ENCODE measurements at places on chromosomes 11 and 22.

DNA sequence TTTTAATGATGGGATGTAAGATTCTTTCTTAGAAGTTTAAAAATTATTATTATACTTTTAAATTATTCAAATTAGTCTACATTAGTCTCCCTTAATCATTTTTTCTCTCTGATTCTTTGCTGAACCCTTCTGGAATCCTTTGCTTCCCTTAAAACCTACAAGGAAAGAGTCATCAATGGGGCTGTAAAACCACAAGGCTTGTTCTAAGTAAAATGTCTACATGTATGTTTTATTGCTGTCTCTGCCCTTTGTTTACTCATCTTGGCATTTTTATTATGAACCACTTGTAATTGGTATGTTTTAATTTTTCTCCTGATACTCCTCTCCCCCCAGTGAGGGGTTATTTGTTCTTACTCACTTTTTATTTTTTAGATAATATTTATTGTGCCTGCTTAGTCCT, 27.4 kb downstream of the FAR1 start:
- DNase-seq, result no peak

DNA sequence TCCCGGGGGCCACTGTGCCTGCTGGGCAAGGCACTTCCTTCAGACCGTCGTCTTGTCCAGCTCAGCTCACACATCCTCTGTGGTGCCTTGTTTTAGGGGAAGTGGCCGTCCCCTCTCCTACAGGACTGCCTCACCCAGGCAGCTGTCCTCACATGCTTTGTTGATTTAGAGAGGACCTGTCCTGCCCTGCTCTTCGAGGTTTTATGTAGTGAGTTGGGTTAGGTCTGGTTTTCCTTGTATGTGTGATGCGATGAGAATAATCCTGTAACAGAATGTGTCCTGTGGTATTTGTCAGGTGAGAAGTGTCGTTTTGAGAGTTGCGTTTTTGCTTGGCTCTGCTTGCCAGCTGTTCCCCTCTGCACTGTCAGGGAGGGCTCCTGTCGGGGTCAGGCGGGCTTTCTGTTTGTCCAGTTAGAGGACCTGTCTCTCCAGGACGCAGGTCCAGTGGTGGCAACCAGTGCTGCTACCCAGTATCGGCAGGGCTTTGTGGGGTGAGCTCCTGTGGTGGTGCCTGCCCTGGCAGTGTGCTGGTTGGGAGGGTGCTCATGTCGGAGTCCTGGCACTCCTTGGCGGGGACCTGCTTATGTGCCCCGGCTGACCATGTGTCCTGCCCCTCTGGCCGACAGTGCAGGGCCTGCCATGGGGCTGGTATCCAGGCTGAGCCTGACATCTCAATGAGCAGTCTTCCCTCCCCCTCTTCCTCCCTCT, 41.3 kb downstream of the MUC6 start:
- DNase-seq, result no peak

- peak; percentile 95 for DNase-seq
Observed at GRCh38 chr22:23849009-23850006, 8.4 kb upstream of the SLC2A11 start.

- DNase-seq, result no peak
Observed at GRCh38 chr11:119680541-119681360, 48.2 kb downstream of the NECTIN1 start.

GRCh38 chr11:132942611-132943356, 589.5 kb downstream of the OPCML start:
- no peak for DNase-seq

GRCh38 chr11:9460322-9461062, at the start of gene ZNF143:
Gene ZNF143 (plus strand): TSS chr11:9461012. CDS start chr11:9471309, 10,297 bp downstream.
- peak; percentile 100 for DNase-seq

DNA sequence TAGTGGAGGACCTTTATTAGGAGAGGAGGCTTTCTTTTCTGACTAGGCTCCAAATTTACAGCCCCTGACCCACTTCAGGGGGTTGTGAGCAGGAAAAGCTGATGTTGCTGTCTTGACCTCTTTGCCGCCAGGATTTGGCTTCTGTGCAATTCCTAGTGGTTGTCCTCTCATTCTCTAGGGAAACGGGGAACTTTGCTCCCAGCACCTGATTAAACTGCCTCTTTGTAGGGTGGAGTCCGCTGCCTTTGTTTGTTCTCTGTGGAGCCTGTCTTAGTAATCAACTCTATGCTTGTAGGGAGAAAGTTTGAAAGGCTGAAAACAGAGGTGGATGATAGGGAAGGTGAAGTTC, 16.3 kb downstream of the CTNND1 start:
- no peak for DNase-seq

DNA sequence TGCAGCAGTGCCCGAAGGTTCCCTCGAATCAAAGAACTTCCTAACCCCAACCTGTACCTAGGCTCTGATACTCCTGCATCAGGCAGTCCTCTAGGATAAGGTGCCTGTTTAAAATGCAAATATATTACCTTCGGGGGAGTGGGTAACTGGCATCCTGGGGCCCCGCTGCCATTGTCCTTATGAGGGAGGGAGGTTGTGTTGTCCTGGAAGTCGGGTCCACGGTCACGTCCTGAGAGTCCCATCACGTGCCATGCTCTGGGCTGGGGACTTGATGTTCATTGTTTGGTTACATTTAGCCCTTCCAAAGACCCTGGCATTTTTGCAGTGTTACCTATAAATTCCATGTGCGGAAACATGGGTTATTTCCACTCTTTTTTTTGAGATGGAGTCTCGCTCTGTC, 67.6 kb downstream of the PARVB start:
- no peak for DNase-seq

DNA sequence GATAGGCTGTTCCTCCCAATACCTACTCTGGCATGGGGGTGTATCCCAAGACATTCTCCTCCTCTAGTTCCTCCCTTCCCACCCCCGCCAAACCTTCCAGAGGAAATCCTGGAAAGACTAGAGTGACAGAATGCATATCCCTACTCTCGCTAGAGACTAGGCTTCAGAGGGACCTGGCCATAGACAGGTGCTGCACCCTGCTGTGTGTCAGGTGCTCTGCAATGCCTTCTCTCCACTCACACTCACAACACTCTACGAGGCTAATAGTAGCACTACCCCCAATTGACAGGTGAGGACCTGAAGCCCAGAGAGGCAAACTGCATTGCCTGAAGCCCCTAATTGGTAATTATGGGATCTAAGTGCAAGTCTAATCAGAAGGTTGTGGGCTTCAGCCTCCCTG, 46.2 kb upstream of the LMO1 start:
- DNase-seq, result no peak

DNA sequence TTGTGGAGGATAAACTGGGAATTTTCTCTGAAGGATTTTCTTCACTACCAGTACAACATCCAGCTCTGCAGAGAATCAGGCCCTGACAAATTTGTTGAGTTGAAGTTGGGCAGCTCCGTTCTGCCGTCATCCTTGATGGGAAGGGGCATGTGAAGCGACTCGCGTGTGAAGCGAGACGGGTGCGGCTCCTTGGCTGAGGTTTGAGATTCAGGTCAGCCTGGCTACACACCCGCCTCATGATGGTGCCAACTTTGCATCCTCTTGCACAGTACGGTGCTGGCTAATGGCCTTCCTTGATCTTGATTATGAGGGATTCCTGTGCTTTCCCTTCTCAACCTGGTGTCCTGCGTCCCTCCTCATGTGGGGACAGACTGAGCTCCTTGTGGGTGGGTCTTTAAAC, 19.7 kb upstream of the CDC42EP2 start:
- no peak for DNase-seq

DNA sequence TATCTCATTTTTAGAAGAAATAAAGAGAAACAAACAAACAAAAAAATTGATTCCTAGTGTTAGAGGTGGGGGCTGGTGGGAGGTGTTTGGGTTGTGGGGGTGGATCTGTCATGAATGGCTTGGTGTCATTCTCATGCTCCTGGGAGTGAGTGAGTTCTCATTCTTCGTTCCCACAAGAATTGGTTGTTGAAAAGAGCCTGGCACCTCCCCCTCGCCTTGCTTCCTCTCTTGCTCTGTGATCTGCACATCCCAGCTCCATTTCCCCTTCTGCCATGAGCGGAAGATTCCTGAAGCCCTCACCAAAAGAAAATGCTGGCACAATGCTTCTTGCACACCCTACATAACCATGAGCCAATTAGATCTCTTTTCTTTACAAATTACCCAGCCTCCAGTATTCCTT, 277.8 kb downstream of the ST3GAL4 start:
- no peak for DNase-seq

- DNase-seq, result peak; percentile 62
Observed at GRCh38 chr11:101444164-101444563, 139.6 kb downstream of the TRPC6 start.

GRCh38 chr11:44600839-44601383, 35.4 kb downstream of the CD82 start:
- DNase-seq, result peak; percentile 56

DNA sequence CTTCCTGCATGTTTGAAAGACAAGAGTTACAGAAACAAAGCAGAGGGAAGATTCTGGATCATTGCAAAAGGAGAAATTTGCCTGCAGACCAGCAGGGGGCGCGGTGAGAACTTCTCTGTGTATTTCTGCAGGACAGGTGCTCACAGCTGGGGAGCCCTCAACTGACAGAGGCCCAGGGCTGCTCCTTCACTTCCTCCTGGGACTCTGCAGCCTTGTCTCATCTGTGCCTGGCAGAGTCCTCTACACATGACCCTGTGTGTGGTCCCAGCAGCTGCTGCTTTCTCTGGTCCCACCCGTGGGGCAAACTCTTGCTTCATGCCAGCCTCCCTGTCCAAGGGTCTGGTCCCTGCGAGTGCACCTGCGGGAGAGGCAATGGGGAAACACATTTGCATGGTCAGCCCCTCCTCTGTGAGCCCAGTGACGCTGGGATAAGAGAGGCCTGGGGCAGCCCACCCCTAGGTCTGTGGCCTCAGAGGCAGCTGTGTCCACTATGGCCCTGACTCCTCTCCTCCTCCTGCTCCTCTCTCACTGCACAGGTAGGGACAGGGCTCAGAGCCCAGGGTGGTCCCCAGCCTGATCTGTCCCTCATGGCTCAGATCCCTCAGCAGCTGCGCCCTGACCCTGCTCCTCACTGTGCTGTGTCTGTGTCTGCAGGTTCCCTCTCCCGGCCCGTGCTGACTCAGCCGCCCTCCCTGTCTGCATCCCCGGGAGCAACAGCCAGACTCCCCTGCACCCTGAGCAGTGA, 43.2 kb upstream of the VPREB1 start:
- DNase-seq, result peak; percentile 77

DNA sequence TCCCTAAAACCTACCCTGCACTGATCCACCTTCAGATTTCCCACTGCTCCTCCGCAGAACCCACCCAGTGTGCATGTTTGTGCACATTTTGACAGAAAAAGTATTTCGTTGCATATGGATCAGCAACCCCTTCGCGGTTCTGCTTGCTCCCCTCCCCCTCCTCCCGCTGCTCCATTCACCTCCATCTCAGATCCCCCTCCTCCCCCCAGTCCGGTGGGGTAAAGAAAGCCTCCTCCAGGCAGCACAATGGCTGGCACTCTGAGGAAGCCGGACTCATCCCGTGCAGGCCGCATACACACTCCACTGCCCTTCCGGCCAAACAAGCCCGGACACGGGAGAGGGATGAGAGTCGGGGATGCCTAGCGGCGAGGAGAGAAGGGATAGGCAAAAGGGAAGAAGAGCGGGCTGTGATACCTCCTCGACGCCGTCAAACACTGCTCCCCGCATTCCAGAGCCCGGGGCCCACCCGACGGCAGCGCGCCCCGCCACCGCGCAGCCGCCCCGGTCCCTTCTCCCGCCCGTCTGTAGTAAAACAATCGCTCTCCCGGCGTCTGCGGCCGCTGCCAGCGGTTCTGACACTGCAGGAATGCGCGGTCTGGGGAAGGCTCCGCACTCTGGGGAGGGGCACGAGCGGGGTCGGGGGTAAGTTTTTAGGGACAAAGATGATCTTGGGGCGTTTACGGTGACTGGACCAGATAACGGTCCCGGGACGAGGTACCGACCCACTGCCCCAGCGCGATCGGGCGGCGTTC, 915 bp downstream of the FEZ1 start:
- DNase-seq, result peak; percentile 83

- DNase-seq, result no peak
Observed at GRCh38 chr11:68990995-68991780, 10.4 kb upstream of the MRGPRD start.

All from eye (tissue), 1 donor.